Heart right ventricle (tissue), 16 donors: ENCODE measurements at places on chromosomes 5 and 9. TPM values are rescaled to one million over a fixed set of nuclear protein-coding genes. Genes with fewer than 3 reads are reported as not detected.

- peak; percentile 55 for DNase-seq
Measured at GRCh38 chr5:141814064-141814964, 63.9 kb downstream of the PCDH1 start.

Gene SPINK6
- not detected for polyA plus RNA-seq

DNA sequence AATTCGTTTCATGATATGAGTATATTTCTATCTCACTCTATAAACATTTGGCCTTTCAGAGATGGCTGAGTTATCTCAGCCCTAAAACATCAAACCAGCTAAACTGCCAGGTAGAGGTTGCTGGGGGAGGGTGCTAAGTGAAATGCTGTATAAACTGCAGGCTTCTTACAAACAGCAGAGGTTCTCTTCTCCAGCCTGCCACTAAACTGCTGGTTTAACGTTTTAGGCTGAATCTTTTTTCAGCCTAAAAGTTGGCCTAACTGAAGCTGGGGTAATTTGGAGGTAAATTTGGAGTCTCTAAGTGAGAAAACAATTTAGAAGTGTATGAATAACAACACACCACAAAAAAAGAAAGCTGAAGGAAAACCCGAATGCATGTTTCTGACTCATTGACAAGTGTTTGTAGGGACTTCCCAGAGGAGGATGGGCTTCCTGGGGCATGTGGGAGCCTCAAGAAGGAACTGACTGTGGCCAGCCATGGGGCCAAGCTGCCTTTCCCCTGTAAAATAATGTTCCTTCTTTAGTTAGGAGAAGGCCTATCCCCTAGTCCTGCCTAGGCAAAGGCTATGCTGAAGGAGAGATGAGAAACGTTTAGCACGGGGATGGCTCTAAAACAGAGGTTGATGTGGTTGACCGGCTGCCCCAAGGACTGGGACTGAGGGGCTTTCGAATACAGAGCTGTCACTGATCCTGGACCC is 44.3 kb downstream of the SLC28A3 start:
- no peak for DNase-seq

DNA sequence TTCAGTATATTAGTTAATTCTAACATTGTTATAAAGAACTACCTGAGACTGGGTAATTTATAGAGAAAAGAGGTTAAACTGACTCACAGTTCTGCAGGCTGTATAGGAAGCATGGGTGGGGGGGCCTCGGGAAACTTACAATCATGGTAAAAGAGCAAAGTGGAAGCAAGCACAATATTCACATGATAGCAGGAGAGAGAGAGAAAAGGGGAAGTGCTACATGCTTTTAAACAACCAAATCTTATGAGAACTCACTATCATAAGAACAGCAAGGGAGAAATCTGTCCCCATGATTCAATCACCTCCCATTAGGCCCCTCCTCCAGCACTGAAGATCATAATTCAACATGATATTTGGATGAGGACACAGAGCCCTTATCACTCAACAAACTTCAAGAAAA is 324.9 kb downstream of the ZNF608 start:
- no peak for DNase-seq

GRCh38 chr5:61333954-61334867 is 2.2 kb downstream of the ZSWIM6 start:
- no peak for DNase-seq

DNA sequence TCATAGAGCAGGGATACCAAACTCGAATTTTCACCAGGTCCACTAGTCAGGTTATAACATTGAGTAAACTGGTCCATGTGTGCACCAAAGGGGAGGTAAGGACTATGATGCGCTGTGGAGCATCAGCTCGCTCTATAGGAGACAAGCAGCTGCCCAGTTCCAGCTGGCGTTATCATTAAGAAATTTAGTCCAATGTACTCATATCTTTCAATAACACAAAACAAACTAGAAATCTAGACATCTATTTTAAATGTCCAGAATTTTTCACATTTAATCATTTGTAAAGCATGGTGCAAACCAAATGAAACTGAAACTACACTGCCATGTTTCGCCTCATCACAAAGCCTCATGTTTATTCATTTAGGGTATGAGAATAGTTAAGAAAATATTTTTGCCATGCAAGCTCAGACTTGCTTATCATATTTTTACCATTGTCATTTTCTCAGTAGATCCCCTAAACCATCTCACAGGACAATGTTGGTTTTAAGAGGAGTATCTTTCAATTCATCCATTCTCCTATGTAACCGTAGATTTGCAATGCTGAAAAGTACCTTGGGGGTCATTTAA is 50.9 kb downstream of the ZNF474 start:
- DNase-seq = no peak

- DNase-seq = no peak
Measured at GRCh38 chr5:111557686-111558085, 45.4 kb upstream of the STARD4 start.

DNA sequence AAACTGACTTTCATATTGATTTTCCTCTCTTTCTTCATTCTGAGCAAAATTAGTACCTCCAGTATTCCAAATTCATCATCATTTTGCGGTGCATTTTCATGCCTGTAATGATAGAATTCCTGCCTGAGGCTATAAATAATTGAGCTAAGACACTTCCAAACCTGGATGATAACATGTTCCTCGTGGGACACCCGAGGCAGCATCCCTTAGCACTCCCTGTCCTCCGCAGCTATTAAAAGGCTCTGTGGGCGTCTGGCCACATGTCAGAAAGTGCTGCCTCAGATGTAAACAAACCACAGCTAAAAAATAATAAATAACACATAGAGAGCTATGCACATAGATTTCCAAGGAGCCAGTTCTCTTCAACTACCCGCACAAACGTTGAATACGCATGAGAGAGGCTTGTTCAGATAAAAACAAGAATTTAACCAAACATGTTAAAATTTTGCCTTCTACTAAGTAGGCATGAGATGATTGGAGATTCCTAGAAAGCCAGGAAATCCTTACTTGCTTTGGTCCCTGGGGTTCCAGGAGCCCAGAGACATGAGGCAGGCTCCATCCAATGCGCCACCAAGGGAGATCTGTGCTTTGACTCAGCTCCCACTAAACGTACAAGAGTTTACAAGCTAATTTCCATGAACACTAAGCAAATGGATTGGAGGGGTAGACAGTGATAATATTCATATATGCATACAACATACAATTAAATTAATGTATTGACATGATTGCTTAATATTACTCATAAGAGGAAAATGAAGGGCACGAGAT is 82.7 kb downstream of the SHC3 start:
- no peak for DNase-seq

DNA sequence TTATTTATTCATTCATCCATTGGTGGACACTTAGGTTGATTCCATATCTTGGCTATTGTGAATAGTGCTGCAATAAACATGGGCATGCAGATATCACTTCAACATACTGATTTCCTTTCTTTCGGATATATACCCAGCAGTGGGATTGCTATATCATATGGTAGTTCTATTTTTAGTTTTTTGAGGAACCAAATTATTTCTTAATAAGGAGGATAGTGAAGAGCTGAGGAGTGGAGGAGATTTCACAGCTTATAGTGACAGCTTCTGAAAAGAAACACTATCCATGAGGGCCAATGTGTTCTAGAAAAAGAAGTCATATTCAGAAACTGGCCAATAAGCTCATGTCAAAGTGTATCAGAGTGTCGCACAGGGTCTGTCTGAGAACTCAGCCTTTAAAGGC is 183.3 kb downstream of the SEC61B start:
- DNase-seq = no peak

DNA sequence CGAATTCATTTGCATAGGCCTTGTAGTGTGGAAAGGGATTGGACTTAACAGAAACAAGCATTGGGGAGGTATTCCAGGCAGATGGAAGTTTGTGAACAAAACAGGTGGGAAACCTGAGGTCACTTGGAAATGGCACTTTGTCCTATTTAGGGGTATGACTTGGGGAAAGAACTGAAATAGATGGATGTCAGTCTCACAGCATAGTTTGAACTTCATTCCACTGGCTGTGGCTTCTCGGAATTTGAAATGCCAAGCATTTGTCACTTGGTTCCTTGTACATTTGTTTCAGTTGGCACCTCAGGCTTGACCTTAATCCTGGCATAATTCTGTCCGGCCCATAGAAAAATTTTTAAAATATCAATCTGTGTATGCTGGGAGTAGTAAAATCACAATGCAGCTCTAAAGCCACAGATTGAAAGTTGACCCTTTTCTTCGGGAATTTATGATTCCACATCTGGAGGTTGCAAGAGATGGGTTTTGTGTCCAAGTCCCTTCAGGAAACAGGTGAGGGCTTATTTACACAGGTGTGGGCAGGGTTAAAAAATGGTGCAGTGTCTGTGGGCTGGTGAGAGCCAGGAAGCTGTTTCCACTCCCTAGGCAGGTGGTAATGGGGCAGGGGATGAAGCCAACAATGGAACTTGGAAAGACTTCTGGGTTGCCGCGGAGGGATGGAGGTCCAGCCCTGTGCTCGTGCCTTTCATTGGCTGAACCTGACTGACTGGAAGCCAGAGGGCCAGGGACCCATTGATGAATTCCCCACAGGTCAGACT is 39.2 kb upstream of the PDE8B start:
- no peak for DNase-seq

GRCh38 chr9:120431268-120431667 is 148.7 kb downstream of the CDK5RAP2 start:
- DNase-seq = no peak
